D341Med (cell line): ENCODE measurements at places on chromosomes 6 and 20.

- no peak for DNase-seq
Measured at GRCh38 chr6:25942561-25943147, 12.2 kb upstream of the SLC17A2 start.

- no peak for DNase-seq
Measured at GRCh38 chr6:137631323-137631722, 137.1 kb upstream of the OLIG3 start.

- DNase-seq = no peak
Measured at GRCh38 chr20:29472606-29473005, 1784.9 kb upstream of the DEFB115 start.

DNA sequence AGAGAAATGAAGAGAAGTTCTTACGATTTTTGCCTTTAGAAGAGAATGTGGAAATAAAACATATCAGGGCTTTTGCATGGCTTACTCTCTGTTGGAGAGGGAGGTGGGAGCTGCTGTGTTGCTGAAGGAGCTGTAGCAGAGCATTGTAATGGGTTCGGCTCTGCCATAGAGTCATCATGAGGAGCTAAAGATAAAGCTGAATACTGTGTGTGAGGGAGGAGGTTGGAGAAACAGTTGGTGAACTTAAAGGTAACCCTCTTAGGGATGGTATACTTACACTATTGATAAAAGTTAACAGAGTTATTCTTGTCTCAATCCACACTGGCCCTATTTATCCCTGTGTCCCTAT, 34.8 kb downstream of the CTNNBL1 start:
- DNase-seq = no peak

DNA sequence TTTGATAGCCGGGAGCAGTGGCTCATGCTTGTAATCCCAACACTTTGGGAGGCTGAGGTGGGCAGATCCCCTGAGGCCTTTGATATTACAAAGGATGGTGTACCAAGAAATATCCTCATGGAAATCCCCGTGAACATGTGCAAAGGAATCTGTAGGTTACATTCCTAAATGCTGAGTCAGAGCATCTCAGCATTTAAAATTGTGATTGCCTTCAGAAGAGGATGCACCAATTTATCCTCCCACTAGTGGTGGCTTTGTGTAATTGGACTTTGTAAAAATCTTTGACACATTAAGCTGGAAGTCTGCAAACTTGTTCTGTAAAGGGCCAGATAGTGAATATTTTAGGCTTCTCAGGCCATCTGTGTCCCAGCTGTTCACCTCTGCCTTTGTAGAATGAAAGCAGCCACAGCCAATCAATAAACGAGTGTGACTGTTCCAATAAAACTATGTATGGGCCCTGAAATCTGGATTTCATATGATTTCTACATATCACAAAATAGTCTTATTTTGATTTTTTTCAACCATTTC, 11.8 kb downstream of the TMEM14B start:
- peak; percentile 46 for DNase-seq

GRCh38 chr6:168319279-168320111, at the start of gene DACT2:
Gene DACT2, minus strand, starts transcription at chr6:168319777. Its CDS starts 144 bp downstream, at chr6:168319633.
- DNase-seq = no peak

DNA sequence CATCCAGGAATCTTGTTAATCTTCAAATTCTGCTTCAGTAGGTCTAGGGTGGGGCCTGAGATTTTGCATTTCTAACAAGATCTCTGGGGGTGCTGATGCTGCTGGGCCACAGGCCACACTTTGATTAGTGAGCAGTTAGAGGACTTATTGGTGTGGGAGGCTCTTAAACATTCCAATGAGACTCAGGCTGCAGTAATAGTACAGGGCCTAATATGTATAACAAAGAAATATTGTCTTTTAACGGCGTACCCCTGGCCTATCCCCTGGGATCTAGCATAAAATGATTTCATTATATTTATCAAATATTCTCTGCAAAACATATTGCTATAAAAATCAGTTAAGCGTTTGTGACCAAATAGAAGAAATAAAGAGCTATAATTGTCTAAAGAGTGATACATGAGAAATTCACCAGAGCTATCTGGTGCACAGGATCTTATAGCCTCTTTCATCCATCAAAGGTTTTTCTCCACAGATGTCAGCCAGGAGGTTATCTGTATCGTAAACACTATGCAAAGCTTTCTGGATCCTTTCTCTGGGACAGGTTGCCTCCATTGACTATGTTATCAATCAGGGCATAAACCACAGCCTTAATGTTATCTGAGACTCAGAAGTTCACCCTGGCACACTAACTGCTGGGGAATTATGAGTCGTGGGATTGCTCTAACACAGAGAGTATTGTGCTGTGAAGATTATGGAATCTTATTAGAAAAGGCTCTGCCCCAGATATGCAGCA, 488.5 kb upstream of the MAP3K7 start:
- DNase-seq = no peak

DNA sequence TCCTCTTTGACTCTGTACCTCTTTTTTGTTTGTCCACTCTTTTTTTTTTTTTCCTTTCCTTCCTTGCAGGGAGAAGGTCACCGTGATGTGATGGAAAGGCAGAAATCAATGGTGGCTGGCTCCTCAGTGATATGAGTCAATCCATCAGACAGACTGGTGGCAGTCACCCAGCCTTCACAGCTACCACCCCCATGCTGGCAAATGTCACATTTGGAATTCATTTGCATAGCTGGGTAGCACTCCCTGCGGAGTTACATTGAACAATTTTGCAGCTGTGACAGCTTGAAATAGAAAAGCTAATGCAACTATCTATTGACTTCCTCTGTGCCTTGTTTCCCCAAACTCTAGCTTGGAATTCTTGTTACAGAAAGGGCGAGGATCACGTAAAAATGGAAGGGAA, 668.4 kb downstream of the C6orf118 start:
- DNase-seq = no peak

DNA sequence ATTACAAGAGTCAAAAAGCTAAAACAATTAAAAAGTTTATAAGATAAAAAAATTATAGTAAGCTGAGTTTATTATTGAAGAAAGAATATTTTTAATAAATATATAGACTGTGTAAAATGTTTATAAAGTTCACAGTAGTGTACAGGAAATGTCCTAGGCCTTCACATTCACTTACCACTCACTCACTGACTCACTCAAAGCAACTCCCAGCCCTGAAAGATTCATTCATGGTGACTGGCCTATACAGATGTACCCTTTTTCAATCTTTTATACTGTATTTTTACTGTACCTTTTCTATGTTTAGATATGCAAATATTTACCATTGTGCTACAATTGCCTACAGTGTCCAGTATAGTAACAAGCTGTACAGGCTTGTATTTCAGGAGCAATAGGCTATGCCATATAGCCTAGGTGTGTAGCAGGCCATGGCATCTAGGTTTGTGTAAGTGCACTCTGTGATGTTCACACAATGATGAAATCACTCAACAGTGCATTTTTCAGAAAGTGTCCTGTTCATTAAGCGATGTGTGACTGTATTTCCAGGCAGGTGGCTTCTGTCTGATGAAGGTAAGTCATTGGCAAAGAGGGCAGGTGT, 130.2 kb downstream of the BTBD3 start:
- DNase-seq = no peak

DNA sequence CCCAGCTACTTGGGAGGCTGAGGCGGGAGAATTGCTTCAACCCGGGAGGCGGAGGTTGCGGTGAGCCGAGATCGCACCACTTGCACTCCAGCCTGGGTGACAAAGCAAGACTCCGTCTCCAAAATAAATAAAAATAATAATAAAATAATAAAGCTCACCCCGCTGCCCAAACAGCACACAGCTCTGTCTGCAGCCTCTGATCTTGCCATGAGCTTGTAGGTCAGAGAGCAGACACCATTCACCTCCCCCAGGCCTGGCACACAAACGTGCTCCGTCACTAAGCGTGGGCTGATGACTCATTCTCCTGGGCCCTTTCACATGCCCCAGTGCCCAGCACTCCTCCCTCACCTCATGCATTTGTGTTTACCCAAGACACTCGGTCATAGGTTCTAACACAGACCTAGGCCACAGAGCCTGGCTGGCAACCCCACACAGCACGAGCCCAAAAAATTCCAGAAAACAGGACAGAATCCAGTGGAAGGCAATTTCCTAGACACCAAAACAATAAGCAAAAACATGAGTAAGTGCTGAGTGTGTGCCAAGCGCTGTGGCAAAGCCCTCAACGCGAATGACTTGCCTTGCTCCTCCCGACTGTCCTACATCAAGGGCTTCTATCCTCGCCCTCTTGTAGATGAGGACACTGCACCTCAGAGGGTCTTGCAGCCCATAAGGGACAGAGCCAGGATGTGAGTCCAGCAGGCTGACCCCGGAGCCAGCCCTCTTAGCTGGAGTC, 18.0 kb downstream of the ATP9A start:
- DNase-seq = no peak

DNA sequence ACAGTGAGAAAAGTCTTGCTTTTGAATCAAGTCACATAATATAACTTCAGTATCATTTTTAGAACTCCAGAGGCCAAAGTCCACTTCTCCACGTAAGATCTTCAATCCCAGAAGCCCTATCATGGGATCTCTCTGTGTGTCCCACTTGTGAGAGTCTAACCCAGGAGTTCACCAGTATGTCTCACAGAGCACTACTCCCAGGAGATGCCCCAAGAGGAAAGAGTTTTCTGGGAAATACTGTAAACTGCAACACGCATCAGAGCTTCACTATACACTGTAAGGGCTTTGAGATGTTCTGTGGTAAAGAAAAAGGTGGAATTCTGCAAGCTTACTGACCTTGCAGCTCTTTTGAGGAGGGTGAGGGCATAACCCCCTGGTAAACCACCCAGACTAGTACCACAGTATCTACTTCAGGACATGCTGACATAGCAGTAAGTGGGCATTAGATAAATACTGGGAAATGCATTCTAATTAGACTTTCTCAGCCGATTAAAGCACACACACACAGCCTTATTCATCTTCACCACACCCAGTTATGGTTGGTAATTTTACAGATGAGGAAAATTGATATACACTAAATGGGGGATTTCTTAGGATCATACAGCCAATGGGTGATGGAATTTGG, 12.3 kb downstream of the DCBLD1 start:
- DNase-seq = no peak

- no peak for DNase-seq
Measured at GRCh38 chr6:142387997-142388815, 86.4 kb downstream of the ADGRG6 start.

- no peak for DNase-seq
Measured at GRCh38 chr6:112600168-112600567, 253.0 kb downstream of the RFPL4B start.

GRCh38 chr6:29071831-29072723, 15.0 kb downstream of the OR2B3 start:
- DNase-seq = peak; percentile 50

DNA sequence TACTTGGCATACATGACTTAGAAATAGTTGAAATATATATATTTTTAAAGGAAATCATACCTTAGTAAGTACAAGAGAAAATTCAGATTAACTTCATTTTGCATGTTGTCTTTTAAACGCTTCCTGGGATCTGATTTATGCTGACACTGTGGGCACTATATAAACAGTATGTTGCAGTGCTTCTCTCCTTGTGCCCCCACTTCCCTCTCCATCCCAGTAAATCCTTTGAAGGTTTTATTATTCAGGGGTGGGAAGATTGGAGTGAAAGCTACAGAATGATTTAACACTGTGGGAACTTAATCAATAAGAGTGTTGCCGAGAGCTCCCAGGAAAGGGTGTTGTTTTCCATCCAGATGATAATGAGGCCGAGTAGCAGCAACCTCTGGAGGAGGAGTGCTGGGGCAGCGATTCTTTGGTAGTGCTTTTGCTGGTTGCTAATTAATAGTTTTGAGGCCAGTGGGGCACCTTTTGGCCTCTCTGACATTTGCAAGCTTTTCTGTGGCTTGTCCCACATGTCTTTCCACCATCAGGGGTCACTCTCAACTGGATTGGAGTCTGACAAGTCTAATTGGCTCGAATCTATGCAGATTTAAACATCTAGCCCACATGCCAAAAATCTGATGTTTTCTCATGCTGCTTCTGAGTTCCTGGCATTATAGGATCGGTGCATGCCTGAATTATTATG, 183.0 kb upstream of the MMS22L start:
- no peak for DNase-seq

- no peak for DNase-seq
Measured at GRCh38 chr20:62134735-62135231, 8.4 kb downstream of the PSMA7 start.

DNA sequence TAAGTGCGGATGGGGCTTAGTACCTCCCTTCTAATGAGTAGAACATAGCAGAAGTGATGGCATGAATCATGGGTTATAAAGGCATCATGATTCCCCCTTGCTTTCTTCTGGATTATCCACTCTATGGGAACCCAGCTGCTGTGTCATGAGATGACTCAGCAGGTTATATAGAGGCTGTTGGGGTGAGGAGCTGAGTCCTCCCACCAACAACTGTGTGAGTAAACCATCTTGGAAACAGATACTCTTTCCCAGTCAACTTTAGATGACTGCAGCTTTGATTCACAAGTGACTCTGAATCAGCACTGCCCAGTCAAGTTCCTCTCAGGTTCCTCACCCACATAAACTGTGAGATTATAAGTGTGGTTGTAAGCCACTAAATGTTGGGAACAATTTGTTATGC, 46.3 kb downstream of the FAM83B start:
- no peak for DNase-seq

GRCh38 chr20:35506179-35506578, 23.3 kb downstream of the C20orf173 start:
- no peak for DNase-seq

GRCh38 chr6:3884007-3884745, 35.0 kb downstream of the FAM50B start:
- no peak for DNase-seq

DNA sequence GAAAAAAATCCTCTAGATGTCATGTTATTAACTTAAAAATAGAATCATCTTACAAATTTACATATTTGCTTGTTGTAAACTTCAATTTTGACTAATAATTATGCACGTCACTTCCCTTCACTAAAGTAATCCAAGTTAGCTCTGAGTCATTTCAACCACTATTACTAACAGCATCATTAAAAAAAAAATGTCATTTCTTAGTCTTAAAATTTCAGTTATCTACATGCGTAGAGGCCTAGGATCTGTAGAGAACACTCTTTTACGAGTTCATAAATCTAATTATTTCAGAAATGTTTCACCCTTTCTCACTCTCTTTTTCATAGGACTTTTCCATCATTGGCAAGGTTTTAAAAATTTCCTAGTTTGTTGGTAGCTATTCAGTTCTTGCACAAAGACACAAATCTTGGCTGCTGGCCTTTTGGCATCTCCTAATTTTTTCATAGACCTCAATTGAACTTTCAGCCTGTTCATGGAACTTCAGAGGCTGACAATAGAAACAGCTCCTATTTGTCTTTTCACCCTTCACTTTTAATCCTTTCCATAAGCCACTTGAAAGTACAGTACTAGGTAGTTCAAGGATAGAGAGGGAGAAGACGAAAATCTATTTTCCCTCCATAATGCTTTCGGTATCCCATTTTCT, 61.5 kb downstream of the OGFRL1 start:
- no peak for DNase-seq

- DNase-seq = no peak
Measured at GRCh38 chr6:157420497-157420896, 39.5 kb downstream of the ZDHHC14 start.

GRCh38 chr6:33075208-33075567, 602 bp upstream of the HLA-DPB1 start:
- DNase-seq = no peak

GRCh38 chr6:66825539-66825938, 1118.5 kb upstream of the EYS start:
- no peak for DNase-seq
